RKO (cell line): ENCODE measurements at places on chromosomes 11 and 22.

- DNase-seq, result no peak
These were observed 68.3 kb upstream of the CADM1 start for GRCh38 chr11:115572551-115572950.

DNA sequence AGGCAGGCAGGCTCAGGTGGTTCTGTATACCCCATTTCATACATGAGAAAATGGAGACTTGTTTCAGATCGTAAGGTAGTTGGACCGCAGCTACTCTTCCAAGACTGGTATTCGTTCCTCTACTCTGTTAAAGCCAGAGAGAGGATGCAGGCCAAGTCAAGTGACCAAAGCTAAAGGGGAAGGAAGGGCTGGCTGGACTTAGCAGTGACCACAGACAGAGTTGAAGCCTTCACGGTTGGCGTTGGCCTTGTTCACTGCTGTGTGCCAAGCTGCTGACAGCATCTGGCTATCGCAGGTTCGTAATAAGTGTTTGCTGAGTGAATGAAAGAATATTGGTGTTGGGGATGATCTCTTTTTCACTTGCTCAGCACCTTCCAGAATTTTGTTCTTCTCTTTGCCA is 64.2 kb downstream of the PTPRJ start:
- no peak for DNase-seq

DNA sequence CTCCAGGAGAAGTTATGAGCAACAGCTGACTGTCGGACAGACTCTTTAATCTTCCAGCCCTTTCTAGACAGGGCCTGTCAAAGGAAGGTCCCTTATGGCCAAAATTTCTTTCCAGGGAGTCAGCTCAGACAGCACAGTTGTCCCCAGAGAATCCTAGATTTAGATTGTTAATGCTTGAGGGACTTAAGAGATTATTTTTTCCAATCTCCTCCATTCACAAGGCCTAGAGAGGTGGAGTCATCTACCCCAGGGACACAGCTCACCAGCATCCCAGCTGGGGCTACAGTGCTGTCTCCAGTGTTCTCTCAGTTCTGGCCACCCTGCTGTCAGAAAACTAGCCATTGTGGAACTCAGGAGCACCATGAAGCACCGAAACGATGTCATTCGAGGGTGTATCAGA is 7.8 kb downstream of the DSCAML1 start:
- DNase-seq, result no peak

GRCh38 chr11:36631774-36632173 is 33.7 kb upstream of the RAG2 start:
- DNase-seq, result no peak

- no peak for DNase-seq
These were observed 11.9 kb downstream of the VSIG10L2 start for GRCh38 chr11:125957618-125958332.

DNA sequence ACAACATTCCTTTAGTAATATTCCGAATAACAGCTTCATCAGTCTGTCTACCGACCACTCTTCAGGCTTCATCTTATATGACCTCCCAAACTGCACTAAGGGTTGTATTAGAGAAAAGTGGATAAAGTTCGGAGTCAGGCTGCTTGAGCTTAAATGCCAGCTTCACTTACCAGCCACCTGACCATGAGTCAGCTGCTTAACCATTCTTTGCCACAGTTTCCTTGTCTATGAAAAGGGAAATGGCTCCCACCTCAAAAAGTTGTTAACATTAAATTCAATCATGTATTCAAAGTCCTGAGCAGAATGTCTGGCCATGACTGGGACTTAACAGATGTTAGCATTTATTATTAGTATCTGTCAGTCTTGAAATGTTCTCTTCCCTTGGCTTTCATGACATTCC is 20.9 kb downstream of the LIMK2 start:
- DNase-seq, result no peak

GRCh38 chr11:13294178-13294577 is 16.6 kb downstream of the BMAL1 start:
- DNase-seq, result no peak

DNA sequence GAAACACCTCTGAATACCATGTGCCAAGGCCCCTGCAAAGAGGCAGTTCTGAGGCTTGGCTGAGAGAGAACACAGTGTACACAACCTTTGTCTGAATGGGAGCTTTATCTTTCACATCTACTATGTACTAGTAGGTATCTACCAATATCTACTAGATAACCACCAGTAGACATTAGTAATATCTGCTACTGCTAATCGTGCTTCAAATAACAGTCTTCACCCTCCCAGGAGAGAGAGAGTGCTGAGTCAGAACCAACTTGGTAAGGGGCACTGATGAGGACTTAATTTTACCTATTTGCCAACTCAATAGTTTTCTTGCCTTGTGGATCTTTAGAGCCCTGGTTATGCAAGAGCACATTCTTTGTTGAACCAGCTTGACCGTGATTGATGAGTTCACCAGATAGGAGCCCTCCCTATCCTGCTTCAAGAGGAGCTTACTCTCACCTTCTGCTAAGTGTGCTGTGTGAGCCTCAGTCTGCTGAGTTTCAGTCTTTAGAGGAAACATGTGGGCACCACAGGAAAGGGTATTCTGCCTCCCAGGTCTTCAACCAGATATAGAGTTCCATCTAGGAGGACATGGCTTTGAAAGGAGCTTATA is 967.5 kb downstream of the NTM start:
- no peak for DNase-seq

DNA sequence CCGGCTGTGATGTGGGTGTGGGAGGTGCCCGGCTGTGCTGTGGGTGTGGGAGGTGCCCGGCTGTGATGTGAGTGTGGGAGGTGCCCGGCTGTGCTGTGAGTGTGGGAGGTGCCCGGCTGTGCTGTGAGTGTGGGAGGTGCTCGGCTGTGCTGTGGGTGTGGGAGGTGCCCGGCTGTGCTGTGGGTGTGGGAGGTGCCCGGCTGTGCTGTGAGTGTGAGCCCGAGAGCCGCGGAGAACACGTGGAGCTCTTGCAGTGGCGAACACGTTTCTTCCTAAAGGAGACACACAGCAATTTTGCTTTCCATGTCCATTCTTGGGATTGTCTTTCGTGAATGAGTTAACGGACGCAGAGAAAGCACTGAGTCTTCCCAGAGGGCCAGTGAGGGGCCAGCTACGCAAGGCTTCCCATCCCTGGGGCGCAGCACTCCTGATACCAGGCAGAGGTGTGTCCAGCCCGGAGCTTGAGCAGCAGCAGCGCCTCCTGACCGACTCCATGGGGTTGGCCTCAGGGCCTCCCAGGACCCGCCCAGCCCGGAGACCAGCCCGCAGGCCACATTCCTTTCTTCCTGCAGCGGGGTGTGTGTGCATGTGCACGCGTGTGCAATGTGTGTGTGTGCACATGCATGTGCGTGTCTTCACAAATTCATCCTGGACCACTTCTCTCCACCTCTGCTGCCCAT is 245.0 kb upstream of the B3GAT1 start:
- no peak for DNase-seq

- DNase-seq, result peak; percentile 14
These were observed 147.3 kb downstream of the FEZ1 start for GRCh38 chr11:125348674-125349309.

DNA sequence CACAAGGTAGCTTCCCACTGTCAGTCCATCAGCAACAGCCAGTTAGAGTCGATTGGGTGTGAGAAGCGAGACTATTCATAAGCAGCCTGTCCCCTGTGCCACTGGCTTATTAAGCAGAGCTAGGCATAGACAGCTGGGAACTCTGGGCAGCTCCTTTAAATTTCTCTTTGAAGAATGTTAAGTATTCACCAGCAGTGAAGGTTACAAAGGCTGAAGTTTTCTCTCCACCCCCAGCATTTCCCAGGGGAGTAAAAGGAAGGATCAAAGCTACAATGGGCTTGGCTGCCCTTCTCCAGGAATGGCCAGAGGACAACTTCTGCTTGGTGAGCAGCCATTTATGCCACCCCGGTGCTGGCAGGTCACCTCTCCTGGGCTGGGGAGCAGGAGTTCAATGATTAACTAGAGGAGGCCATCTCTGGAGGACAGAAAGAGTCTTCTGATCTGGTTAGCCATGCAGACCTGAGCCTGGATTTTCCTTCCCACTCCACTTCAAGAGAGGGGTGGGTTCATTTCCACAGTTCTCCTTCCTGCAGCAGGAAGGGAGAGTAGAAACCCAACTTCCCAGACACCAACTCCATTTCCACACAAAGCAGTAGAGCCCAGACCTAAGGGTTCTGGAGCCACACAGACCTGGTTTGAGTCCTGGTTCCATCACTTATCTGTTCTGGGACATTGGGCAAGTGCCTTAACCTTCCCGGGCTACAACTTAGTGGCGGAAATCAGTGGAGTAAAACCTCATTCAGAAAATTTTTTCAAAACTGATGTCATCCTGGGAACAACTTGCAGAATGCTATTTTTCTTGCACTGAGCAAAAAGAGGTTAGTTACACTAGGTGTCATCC is 22.6 kb downstream of the POU2AF3 start:
- DNase-seq, result no peak

DNA sequence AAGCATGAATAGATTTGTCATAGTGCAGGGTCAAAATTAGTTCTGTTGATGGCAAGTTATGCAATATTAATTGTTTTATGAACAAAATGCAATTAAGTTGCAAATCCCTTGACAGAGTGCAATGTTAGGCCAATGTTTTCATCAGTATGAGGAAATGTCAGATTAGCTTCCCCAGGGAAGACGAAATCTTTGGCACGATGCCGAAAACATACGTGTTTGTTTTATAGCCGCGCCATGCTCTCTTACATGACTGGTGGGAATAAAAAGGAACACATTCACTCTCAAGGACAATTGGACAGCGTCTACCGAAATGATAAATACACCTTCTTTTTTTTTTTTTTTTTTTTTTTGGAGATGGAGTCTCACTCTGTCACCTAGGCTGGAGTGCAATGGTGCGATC is 27.0 kb downstream of the MFNG start:
- DNase-seq, result no peak

- DNase-seq, result no peak
These were observed 524.5 kb downstream of the BRD1 start for GRCh38 chr22:49303061-49303735.

- no peak for DNase-seq
These were observed 80.8 kb downstream of the CSNK2A3 start for GRCh38 chr11:11272254-11272653.

- DNase-seq, result peak; percentile 92
These were observed 5.3 kb upstream of the MALAT1 start for GRCh38 chr11:65493367-65494176.

- no peak for DNase-seq
These were observed 252.6 kb upstream of the B3GAT1 start for GRCh38 chr11:134664447-134665187.

DNA sequence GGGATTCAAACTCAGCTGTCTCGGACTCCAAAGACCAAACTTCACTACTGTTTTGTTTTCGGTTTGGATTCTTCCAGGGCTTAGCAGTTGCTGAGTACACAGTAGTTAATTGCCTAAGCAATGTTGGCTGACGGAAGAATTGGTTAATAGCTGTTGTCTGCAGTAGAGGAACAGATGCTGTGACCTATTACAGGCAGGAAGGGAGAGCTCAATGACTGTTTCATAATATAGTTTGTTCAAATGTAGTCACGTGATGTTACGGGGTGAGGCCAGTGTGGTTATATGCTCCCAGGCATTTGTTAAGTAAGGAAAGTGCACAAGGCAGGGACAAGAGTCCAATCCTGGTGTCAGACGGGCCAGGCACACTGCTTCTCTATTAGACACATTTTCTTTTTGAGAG is 222.6 kb upstream of the CCDC90B start:
- no peak for DNase-seq

GRCh38 chr11:130483124-130483523 is 34.7 kb downstream of the ADAMTS15 start:
- DNase-seq, result no peak

DNA sequence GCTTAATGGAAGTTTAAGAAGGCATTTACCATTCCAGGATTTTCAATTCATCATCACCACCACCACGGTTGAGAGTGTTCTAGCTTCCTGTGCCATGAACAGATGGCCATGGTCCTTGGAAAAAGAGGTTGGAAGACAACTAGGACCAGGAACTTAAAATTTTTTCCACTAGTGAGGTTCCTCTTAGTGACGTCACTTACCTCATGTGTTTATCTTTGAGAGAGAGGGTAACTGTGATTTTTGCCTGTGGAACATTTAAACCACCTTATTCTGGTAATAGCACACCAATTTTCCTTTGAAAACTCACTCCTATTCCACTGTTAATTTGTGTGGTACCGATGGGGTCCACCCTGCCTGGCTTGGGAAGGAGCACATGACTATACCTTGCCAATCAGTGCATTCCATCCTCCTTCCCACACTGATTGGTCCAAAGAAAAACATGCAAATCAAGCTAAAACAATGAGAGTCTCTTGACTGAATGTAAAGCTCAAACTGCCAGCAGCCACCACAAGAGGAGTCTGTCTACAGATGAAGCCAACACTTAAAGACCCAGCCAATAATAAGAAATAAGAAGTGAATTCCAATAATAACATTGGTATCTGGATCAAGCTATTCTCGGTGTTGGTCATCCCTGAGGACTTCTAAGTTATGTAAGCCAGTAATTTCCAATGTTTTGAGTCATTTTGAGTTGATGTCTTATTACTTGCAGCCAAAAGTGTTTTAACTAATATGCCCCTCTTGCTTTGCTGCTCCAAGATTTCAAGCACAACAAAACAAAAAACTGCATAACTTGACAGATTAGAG is 111.8 kb downstream of the MPPED2 start:
- DNase-seq, result no peak

DNA sequence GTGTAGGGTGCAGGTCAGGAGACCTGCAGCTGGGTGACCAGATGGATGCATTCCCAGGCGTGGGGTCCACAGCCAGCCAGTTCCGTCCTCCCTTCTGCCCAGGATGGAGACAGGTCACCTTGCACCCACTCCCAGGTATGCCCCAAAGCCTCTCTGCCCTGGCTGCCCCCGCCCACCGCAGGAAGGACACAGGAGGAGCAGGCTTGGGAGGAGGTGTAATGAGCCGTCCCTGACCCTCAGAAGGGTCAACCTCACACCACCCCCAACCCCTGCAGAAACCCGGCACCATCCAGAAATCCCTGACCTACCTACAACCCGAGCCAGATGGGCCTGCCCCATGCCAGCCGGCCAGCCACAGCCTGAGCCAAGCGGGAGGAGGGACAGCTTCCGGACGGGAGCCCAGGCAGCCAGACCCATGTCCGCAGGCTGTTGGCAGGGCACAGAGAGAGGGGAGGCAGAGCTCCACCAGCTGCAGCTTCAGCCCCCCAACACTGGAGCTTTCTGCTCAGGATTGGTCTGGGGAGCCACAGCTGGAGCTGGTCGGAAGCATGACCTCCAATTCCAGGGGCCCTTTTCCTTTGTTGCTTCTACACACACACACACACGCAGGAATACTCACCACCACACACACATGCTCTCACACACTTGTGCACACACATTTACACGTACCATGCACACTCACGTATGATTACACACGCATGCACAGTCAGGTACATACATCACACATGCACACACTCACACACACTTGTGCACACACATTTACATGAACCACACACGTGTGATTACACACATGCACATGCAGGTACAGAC is 5.3 kb downstream of the IFITM10 start:
- no peak for DNase-seq

DNA sequence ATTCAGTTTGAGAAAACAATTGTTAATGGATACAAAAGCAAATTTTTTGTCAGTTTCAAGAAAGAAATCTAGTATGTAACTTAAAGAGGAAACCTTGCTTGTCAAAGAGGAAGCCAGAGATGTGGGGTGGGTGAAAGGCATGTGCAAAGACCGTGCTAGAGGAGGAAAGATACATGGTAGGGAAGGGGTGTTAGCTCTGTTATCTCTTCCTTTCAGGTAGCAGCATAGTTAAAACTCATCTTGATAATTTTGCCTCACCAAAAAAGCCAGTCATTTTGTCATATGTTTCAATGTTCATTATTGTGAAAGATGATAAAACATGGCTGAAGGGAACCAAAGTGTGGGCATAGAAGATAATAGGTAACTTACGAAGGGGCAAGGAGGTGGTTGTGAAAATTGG is 2.6 kb upstream of the MS4A2 start:
- no peak for DNase-seq

GRCh38 chr11:122559734-122560382 is 95.7 kb upstream of the UBASH3B start:
- no peak for DNase-seq
